ENCODE measurements at places on chromosomes 11 and 22. TPM values are rescaled to one million over a fixed set of nuclear protein-coding genes. Genes with fewer than 3 reads are reported as not detected.

OR6A2 gene
- 0.07 TPM for total RNA-seq

LRRC75B gene
- total RNA-seq = 8.9 TPM

DNA sequence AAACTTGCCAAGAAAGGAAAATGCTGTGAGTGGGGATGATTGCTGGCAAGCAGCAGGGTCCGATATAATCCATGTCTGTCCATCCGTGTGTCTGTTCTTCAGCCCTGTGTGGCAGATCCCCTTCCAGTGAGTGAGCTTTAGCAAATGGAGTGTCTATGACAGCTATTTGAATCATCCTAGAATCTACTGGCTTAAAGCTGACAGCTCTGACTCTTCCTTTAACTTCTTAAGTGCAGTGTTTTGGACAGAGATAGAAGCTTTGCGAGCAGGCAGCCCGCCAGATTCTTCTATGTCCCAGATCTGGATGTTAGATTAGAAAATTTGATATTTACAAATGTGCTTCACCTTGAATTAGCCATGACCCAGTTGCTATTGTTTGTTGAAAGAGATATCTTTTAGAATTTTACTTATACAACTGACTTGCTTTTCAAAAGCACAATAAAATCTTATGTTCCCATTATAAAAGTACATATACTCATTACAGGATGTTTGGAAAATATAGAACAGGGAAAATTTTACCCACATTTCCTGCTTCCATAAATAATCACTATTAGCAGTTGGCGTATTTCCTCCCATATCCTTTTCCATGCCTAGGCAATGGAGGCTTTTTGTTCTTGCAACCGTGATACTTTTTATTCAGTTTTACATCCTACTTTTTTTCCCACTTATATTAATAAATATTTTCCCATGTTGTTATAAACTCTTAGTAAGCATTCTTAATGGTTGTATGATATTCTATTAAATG is 124.5 kb downstream of the COMMD9 start:
- no peak for DNase-seq

DNA sequence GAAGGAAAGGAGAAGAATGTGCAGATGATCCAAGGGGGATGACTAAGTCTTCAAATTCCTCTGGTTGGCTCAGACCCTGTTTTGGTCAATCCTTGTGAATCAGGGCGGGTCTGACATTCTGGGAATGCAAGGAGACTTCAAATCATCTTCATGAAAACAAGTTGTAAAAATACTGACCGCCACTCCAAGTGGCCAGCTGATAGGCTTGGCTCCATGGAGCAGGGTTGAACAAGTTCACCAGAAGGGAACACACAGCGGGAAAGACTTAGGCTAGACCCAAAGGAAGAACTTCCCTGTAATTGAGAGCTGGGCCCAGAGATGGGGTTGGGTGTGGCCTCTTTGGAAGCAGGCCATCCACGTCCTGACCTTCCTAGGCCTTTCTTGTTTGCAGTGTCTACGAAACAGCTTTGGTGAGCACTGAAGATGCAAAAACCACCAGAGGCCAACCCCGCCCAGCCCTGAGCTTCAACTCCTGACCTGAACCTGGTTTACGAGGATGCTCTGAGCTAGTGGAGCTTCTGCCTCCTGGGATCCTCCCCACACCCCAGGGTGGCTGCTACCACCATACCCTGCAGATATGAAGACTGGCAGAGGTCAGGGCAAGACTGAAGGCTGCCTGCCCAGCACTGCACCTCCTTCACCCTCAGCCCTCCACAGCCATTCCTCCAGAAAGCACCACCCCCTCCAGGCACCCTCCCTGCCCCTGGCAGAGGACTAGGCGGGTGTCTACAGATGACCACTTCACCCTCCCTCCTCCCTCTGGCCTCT is 26.1 kb downstream of the GDPD5 start:
- DNase-seq = peak; percentile 13

DNA sequence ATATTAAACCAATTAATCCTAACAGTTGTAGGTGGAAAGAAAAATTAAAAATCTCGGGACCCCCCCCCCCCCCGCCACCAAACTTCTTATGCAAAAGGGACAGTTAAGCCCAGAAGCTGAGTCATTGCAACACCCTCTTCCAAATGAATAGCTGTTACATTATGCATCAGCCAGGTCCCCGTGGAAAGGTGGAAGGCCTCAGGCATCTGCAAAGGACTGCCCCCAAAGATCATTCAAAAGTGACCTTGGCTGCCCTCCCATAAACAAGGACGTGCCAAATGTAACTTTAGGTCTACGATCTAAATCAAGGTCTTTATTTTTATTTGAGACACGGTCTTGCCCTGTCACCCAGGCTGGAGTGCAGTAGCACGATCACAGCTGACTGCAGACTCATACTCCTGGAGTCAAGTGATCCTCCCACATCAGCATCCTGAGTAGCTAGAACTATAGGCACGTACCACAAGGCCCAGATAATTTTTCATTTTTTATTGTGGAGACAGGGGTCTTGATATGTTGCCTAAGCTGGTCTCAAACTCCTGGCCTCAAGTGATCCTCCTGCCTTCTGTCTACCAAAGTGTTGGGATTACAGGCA is 22.8 kb downstream of the SYN3 start:
- DNase-seq = no peak

DNA sequence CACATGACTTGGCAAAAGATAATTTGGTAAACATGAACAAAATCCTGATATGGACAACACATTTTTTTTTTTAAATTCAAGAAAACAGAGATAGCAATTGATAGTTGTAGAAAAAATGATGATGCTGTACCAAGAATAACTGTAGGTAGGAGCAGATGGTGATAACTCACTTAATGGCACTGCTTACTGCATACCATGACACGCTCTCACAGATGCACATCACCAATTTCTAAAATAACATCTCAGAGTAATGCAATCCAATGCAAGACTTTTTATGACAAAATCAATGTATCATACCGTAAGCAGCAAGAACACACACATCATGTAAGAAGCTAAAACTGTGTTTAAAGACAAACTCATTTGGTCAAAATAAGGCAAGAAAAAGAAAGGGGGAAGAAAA is 96.2 kb downstream of the LARGE2 start:
- no peak for DNase-seq

DNA sequence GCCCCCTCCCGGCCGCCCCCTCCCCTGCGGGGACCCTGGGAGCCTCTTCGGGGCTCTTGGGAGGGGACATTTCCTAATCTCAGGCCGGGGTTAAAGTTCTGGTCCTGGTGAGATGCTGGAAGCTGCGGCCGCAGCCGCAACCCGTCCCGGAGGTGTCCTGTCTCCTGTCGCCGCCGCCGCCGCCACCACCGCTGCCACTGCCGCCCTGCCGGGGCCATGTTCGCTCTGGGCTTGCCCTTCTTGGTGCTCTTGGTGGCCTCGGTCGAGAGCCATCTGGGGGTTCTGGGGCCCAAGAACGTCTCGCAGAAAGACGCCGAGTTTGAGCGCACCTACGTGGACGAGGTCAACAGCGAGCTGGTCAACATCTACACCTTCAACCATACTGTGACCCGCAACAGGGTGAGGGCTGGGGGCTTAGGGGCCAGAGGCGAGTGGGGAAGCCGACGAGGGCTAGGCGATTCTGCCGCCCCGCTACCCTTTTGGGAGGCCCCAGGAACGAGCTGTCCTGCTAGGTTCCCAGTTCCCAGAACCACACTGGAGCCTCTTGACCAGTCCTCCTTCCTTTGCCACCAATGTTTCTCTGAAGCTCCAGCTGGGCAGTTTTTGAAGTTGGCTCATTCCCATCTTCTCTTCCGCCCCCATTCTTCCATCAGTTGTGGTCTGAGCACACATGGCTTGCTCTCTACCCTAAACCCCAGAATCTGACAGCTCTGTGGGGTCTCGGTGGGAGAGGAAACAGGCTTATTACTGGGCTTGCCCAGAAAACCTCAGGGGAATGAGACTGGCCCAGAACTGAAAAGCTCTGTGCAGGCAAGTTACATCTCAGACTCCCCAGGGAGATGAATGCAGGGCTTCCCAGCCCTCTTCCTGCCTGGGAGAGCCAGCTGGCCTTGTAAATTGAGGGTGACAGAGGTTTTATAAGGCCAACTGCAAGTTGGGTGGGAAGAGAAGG is 781 bp downstream of the SIDT2 start:
- DNase-seq = no peak

DNA sequence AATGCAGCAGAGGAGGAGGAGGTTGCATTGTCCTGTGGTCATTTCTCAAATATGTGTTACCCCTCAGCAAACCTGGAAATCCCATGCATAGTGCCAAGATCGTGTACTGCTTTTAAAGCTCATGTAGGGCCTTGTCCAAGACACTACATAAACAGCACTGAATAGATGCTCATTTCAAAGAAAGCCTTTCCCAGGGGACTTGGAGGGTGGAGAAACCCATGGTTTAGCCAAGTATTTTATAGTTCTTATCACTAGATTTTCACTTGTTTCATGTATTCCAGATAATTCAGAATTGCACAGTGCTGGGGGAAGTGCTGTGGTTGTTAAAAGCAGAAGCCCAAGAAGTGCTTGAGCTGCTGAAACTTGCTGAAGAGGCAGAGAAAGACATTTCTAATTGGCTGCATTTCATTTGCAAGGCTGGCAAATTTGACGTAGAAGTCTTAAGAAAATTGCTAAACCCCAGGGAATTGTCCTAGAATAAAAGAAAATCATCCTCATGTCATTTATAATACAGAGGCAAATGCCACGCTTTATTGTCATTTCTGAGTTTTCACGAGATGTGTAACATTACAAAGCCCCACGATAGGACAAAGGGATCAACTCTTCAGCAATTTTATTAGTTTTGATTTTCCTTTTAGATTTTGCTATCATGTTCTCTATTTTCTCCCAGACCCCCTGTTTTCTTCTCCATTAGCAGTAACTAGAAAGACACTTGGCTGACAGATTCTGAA is 20.1 kb downstream of the CSRP3 start:
- DNase-seq = no peak

DNA sequence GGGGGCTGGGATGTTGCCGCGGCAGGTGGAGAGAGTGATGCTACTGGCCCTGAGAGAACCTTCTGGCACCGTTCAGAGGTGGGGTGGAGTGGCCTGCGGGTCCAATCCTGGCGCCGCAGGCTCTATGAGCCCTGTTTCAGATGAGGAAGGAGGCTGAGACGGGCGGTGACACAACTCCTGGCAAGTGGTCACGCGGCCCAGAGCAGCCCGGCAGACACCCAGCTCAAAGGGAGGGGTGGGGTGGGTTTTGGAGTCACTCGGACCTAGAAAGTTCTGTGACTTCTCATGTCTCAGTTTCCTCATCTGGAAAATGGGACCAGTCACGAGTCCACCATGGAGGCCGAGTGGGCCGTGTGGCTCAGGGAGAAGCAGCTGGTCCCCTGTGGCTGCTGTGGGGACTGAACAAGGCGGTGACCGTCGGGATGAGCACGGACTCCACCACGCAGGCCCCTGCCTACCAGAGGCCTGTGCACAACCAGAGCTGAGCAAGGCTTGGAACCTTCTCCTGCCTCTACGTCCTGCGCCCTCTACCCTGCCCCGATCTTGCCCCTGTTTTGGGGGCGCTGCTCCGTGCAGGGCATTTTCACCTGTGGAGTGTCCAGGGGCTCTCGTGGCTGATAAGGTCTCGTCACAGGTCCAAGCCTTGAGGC is 3.7 kb downstream of the TSPO start:
- no peak for DNase-seq

DNA sequence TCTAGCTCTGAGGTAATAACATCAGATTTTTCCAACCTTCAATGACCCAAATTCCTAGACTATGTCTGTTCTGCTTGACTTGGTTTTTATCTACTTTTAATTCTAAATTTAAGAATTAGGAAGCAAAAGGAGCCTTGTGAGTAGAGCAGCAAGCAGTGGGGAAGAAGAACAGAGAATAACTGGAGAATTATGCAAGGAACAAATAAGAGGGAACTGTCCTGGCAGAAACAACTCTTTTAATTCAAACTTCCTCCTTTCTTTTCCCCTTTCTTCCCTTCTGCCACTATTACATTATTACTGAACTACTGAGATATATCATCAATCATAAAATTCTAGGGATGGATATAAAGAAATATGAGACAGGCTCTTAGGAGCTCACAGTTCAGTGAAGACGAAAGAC is 276.1 kb downstream of the SBF2 start:
- DNase-seq = no peak

DNA sequence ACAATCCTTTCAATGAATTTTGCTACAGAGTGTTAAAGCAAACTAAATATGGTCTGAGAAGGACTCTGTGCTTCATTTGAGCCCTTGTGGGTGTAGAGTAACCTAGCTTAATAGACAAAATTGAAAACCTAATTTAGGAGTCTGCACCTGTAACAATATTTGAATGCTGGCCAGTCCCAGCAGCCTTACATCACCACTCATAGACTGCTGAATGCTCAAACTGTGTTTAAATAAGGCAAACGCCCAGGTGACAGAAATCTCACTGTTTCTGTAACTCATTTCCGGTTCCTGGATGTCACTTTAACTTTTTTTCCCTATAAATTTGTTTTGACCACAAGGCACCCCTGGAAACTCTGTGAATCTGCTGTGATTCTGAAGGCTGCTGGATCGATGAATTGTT is 45.5 kb upstream of the GLYATL1B start:
- DNase-seq = no peak

- peak; percentile 87 for DNase-seq
Measured at GRCh38 chr11:130677486-130678153, 229.2 kb downstream of the ADAMTS15 start.

DNA sequence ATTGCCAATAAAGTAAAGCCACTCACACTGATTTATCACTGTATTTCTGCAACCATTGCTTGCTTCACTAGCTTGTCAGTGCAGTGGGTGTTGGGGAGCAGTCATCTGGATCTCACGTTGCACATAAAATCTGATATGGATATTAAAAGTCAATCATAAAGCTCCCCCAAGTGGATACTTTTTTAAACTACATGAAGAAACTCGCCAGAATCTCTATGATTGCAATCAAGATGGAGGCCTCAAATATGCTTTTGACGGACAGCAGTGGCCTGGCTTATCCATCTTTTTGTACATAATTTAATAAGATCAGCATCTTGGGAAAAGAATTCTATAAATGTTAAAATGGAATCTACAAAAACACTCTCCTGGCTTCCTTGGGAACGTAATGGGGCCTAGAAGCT is 137.7 kb downstream of the WT1 start:
- no peak for DNase-seq

DNA sequence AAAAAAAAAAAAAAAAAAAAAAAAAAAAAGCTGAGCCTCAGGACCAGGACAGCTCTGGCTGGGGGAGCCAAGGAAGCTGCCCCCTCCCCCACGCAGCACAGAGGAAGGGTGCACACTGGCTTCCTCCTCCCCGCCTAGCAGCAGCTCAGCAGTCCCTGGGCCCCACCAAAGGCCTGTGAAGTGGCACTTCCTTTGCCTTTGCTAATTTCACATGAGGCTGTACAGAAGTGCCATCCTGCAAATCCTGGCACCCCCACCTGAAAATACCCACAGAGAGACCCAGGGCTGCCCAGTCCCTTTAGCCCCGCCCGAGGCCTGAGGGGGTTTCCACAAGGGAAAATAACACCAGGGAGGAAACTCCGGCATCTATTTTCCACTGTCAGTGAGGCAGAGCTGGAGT is 3.9 kb downstream of the RHOG start:
- no peak for DNase-seq
